ENCODE measurements at places on chromosomes 3 and 15.

- no peaks in the 10 kb centered on the region for H3K4me1 ChIP-seq
- H3K27ac ChIP-seq, result no peak overlapping the region
- H3K27me3 ChIP-seq, result no peaks in the 10 kb centered on the region
Observed at GRCh38 chr3:89114841-89115223, 7.4 kb downstream of the EPHA3 start.

- no peaks in the 10 kb centered on the region for H3K27me3 ChIP-seq
- no peaks in the 10 kb centered on the region for H3K4me1 ChIP-seq
- H3K27ac ChIP-seq, result no peak overlapping the region
- no peaks in the 10 kb centered on the region for H3K36me3 ChIP-seq
Observed at GRCh38 chr15:82968066-82968465, 15.5 kb upstream of the HOMER2 start.

DNA sequence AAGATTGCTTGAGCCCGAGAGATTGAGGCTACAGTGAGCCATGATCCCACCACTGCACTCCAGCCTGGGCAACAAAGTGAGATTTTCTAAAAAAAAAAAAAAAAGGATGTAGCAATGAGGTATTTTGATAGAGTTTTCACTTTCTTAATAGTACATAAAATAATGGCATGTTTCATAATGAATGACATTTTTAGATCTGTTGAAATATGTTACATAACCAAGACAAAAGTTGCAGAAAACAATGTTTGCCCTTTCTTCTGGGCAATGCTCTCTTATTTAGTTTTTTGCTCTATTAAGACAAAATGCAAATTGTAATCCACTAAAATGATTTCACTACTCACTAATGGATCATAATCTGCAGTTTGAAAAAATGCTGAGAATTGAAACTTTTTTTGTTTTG lies 4.4 kb upstream of the MAPK6 start:
- DNase-seq, result no peak
- H3K27ac ChIP-seq, result no peak overlapping the region
- H3K4me1 ChIP-seq, result no peaks in the 10 kb centered on the region
- no peaks in the 10 kb centered on the region for H3K36me3 ChIP-seq

DNA sequence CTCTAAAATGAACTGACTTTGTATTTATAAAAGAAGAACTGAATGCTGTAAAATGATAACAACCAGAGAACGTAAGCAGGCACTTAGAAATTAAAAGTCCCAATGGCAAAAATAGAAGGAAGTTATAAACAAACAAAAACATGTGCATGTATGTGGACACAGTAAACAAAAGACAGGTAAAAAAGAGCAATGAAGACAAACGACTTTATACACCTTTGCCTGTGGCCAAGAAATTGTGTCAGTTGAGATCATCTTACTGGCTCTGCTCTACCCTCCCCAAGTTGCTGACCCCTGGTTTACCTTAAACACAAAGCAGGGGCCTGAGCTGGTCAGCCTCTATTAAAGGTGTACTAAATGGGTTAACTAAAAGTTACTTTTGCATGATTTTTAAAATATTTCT lies 41.7 kb upstream of the GP5 start:
- H3K27me3 ChIP-seq, result no peaks in the 10 kb centered on the region
- no peak overlapping the region for H3K4me3 ChIP-seq
- DNase-seq, result no peak
- H3K27ac ChIP-seq, result no peak overlapping the region
- no peaks in the 10 kb centered on the region for H3K4me1 ChIP-seq

DNA sequence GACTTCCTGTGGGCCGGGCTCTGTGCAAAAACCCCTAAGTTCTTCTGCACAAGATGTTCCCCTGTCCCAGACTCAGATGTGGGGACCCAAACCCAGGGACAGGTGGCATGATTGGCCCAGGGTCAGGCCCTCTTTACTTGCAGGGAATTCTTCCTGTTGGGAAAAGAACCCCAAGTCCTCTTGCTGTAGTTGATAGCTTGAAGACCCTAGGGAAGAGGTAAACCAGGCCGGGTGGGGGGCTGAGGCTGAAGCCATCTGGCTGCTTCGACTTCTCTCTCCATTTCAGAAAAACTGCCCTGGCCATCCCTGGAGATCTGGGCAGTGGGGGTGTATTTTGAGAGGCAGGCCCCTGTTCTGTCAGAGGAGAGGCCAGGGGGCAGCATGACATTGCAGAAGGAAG lies 23.5 kb downstream of the SSUH2 start:
- no peaks in the 10 kb centered on the region for H3K36me3 ChIP-seq
- no peaks in the 10 kb centered on the region for H3K27me3 ChIP-seq
- peaks cover 5% of the 10 kb centered on the region for H3K4me1 ChIP-seq

DNA sequence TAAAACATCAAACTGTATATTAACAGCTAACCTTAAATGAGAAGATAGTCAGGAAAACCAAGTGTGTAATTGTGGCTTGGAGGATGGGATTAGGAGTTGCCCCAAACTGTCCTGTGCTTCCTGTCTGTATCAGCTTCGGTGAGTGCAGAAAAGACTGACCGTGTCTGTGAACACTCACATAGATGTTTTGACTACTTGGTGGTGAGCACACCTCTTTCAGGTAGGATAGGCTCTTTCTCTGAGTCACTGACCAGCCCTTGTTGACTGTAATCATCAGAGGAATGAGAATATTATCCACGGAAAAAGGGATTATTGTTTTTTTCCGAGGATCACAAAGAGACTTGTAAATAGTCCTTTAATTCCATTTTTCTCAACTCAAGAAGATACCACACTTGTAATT lies 51.5 kb downstream of the GMNC start:
- no peaks in the 10 kb centered on the region for H3K4me1 ChIP-seq
- H3K27ac ChIP-seq, result no peak overlapping the region
- DNase-seq, result no peak

- H3K27me3 ChIP-seq, result no peaks in the 10 kb centered on the region
- H3K4me3 ChIP-seq, result no peak overlapping the region
- no peaks in the 10 kb centered on the region for H3K4me1 ChIP-seq
- H3K27ac ChIP-seq, result no peak overlapping the region
- DNase-seq, result no peak
Observed at GRCh38 chr15:48084759-48085590, 35.8 kb upstream of the SLC24A5 start.

DNA sequence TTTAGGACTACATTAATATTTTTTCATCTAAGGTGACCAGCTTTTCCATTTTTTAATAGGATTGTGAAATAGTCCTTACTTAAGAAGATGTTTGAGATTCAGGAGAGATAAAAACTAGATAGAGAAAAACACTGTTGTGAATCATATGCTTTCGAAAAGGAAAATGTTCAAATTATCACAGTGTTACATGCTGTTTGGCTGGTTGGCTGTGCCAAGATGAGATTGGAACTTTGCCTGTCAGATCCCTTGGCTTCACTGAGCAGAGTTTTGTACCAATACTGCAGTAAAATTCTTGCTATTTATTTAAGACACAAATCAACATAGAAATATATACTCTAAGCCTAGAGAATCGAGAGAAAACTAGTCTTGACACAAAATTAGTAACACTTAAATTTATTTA lies 117.2 kb downstream of the OXSM start:
- H3K4me1 ChIP-seq, result no peaks in the 10 kb centered on the region
- no peak for DNase-seq

All from Peyer's patch (tissue), 4 donors.